ENCODE measurements at places on chromosomes 4 and X. TPM values are rescaled to one million over a fixed set of nuclear protein-coding genes. Genes with fewer than 3 reads are reported as not detected.

The SRPK3 gene
- total RNA-seq, result 0.43 TPM

The HSD17B13 gene
- total RNA-seq, result 0.18 TPM

The AMER1 gene
- 1.00 TPM for total RNA-seq

The PAK3 gene
- 1.6 TPM for total RNA-seq

The TENM3 gene
- 17.4 TPM for total RNA-seq

The HSFX1 gene
- 0.37 TPM for total RNA-seq

The F11 gene
- total RNA-seq, result not detected

The GRIA2 gene
- total RNA-seq, result not detected

The PLXNB3 gene
- total RNA-seq, result 1.3 TPM

The FAM9B gene
- not detected for total RNA-seq

The CD38 gene
- total RNA-seq, result 0.14 TPM

The SLBP gene
- 50.0 TPM for total RNA-seq

The LRAT gene
- under 0.01 TPM for total RNA-seq

The ARHGAP36 gene
- total RNA-seq, result not detected

The SLIT2 gene
- total RNA-seq, result 26.4 TPM
